CD8-positive, alpha-beta T cell (primary cell): ENCODE measurements at places on chromosomes 2 and 18.

- DNase-seq, result no peak
These were observed 138.0 kb upstream of the ASB18 start for GRCh38 chr2:236402033-236402790.

- no peak for DNase-seq
These were observed 74.5 kb downstream of the TWIST2 start for GRCh38 chr2:238922435-238922834.

DNA sequence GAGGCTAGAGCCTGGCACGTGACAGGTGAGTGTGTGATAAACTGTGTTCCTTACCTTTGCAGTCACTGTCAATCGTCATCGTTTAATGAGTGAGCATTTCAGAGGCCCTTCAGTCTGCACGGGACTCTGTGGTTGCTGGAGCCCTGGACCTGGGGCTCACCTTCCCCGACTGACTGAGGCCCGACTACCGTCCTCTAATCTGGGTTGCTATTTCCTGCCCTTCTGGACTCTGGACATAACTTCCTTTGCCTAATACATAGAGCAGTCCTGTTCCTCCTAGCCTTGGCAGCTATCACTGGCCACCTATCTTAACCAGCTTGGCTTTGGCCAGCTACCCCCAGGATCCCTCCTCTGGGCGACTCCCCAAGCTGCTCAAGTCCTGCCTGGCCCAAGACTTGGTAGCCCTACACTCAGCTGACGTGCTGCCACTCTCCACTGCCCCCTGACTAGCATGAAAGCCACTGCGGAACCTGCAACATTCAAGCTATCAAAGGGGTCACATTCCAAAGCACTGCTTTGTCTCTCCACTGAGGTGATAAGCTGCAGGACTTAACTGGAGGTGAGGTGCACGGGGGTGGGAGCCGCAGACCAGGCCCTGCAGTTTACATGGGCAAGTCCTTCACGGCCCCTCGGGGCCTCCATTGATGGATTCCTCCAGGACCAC is 11.1 kb upstream of the RAB17 start:
- no peak for DNase-seq

- DNase-seq, result no peak
These were observed 291.4 kb upstream of the RND3 start for GRCh38 chr2:150778828-150779227.

- DNase-seq, result no peak
These were observed 58.9 kb upstream of the RNU4ATAC start for GRCh38 chr2:121471532-121472469.

DNA sequence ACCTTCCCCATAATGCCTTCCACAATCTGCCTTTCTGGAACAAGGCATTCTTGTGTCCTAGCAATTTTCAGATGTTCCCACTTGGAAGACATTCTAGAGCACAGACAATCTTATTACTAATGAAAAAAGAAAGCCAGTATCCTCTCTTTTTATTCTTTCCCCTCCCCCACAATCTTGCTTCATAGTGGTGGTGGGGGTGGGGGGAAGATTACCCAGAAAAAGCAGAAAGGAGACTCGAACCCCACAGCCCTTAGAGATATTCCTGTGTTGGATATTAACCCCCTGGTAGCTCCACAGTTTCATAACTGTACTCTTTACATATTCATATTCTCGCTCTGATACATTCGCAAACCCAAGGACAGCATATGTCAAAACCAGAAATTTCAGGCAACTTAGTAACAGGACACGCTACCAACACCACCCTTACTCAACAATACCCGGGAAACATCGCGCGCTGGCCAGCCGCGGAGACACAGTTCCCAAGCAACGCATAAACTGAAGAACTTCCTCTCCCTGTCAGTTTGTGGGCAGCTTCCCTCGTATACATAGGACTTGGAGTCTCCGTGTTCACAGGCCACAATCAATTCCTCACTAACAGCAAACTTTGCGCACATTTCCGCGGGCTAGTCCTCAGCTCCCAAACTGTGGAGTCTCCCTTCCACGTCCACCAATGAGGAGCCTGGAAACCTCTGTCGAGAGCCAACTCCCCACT is 793 bp downstream of the NR4A2 start:
- no peak for DNase-seq

- no peak for DNase-seq
These were observed 54.9 kb downstream of the MGAT5 start for GRCh38 chr2:134308474-134309385.

DNA sequence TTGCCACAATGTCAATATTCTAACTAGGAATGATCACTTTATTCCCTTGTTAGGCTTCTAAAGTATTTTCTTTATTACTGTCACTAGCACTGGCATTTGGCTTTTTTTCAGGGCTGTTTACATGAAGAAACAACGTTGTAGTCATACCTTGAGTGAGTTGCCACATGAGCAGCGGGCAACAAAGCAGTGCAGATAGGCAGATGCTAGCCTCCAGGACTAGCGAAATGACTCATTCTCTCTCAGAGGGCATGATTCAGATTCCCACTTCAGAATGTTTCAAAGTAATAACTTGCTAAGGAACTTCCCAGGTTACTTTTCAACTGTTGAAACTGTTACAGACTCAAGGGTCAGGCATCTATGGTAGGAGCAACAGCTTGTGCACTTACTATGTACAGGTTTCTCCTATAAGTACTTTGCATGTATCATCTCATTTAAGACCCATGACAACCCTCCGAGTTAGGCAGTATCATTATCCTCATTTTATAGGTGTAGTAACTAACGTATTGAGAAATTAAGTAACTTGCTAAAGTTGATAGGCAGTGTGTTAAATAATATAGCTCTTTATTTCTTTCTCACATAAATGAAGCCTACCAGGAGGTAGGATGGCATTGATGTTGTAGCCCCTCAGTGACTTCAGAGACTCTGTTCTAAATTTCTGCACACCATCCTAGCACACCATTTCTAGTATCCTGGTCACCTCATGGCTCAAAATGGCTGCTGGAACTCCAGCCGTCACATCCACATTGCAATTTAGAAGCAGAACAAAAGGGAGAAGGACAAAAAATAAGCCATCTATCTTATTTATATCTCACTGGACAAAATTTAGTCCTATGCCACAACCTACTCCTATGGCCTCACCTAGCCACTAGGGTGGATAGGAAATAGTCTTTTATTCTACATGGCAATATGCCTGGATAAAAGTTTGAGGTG is 83.3 kb downstream of the ICOS start:
- no peak for DNase-seq

DNA sequence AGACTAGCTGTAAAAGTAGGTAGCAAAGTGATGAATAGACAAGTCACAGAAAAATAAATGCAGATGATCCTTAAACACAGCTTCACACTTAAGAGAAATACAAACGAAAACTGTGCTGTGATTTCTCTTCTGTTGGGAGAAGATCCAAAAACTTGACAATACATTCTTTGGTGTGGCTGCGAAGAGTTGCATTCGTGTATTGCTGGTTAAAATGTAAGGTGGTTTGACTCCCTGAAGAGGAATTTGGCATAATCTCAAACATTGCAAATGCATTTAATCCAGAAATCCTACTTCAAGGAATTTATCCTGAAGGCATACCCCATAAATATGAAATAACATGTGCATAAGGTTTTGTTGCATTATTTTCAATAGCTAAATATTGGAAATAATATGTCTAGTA is 7.1 kb downstream of the CCNYL1 start:
- DNase-seq, result no peak

- DNase-seq, result no peak
These were observed 16.6 kb downstream of the SERTAD2 start for GRCh38 chr2:64637000-64637635.

- no peak for DNase-seq
These were observed 85.6 kb upstream of the TAF1B start for GRCh38 chr2:9757501-9758264.

DNA sequence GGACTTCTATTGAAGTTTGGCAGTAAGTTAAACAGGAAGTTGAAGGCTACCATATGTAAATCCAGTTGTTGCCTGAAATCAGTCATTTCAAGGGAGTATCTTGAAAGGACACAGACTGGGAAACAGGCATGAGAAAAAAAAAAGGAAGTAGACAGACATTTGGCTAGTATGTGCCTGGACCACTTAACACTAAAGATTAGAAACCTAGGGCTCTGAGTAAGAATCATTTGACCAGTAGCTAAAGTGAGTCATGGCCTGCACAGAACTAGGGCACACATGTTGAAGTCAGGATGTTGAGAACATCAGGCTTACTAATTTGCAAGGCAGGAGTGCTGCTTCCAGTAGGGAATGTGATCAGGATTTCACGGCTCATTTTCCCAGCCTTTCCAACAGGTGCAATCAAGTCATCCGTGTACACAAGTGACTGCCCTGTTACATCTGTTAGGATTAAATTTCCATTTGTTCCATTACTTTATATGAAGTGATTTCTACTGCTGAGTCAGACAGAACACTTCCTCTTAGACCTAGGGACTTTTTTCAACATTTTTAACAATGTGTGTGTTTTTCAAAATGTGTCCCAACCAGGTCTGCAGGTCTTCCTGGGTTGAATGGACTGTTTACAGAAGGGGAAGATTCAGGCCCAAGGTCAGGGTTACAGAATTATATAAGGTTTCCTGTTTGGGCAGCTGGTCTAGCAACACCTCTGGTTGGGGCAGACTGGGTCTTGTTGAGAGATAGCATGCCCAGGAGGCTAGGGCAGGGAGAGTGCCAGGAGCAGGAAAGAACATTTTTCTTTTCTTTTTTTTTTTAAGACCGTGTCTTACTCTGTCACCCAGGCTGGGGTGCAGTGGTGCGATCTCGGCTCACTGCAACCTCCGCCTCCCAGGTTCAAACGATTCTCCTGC is 145.6 kb downstream of the TGIF1 start:
- no peak for DNase-seq

GRCh38 chr2:23809150-23809549 is 117.8 kb downstream of the ATAD2B start:
- DNase-seq, result no peak

GRCh38 chr2:17476064-17476463 is 42.2 kb downstream of the RAD51AP2 start:
- DNase-seq, result no peak

DNA sequence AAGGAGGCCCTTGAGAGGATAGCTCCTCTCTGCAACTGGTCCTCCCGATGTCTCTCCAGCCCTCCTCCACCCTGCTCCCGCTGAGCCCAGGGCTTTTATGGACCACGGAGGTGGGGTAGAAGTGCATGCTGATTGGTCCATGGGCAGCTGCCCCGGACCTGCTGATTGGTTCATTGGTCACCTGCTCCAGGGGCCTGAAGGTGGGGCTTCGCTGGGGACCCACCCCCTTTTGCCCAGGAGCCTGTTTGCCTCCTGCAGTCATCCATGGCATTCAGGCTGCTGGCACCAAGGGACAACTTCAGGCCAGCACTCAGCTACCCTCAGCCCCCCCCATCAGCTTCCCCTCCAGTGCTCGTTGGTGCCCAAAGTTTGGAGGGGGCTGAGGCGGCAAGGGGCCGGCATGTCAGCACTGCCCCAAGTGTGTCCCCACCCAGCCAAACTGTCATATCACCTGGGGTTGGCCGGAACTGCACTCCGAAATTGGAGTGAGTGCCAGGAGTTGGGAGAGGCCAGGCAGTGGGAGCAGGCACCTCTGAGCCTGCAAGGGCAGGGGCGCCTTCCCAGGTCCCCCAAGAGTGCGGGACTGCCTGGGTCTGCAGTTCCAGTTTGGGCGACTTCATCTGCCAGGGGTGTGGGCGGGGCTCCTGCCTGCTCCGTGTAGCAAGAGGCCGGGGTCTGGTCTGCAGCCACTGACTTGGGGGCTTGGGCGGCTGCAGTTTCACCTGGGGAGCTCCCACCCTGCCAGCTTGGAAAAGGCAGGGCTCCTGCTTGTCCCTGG is 288.9 kb downstream of the RDH14 start:
- no peak for DNase-seq

DNA sequence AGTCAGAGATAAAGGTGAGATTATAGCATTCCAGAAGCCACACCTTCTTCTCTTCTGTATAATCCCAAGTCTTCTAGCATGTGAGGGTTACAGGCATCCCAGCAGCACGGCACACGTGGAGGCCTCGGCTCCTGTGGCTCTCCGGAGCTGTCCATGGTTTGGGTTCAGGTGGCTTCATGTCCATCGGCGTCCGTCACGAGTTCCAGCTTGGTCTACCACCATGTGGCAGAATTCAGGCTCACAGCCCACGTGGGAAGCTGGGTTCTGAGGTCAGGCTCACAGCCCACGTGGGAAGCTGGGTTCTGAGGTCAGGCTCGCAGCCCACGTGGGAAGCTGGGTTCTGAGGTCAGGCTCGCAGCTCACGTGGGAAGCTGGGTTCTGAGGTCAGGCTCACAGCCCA is 378.3 kb upstream of the SALL3 start:
- no peak for DNase-seq
